K562 (cell line): ENCODE measurements at places on chromosomes 3 and 15. TPM values are rescaled to one million over a fixed set of nuclear protein-coding genes. Genes with fewer than 3 reads are reported as not detected.
A peak's percentile ranks its signal among the peaks of the same experiment; 100 is the strongest.

- DNase-seq: no peak
Observed at GRCh38 chr3:29079358-29079757, 201.5 kb upstream of the RBMS3 start.

GRCh38 chr3:112011376-112011940, 12.7 kb downstream of the TAGLN3 start:
- DNase-seq: no peak

DNA sequence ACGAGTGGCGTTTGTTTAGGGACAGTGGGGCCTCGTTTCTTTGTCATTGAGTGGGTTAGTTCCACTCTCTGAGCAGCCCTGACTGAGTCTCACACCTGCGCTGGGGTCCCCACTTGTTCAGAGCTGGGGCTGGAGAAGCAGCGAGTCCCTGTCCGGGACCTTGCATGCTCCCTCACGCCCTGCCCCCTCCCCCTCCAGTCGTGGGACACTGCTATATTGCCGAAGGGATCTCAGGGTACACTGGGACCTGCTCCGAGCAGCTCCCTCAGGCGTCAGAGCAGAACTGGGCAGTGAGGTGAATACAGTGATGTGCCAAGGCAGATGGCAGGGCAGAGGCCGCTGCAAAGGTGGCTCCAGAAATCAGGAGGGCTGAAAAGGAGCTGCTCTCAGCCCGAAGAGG, 59.9 kb upstream of the KLF13 start:
- DNase-seq: no peak

DNA sequence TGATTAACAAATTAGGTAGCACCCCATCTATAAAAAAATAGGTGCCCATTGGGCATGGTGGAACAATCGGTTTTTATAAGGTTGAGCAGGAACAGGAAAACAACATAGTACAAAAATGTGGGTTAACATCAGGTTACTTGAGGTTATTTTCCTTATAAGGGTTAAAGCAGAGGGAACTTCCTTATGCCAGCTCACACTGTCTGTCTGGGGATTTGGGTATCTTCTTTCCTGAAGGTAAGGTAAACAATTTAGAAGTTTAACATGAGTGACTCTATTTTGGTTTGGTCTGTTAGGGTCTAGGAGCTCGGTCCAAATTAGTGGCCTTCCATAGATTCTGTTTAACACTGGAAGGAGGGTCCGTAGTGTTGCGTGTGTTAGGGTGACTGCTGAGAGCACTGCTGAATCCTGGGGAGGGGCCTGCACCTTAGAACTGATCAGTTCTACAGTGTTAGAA, 14.7 kb downstream of the CHD2 start:
- DNase-seq: no peak

- DNase-seq: no peak
Observed at GRCh38 chr15:63939531-63940130, 105.9 kb upstream of the HERC1 start.

DNA sequence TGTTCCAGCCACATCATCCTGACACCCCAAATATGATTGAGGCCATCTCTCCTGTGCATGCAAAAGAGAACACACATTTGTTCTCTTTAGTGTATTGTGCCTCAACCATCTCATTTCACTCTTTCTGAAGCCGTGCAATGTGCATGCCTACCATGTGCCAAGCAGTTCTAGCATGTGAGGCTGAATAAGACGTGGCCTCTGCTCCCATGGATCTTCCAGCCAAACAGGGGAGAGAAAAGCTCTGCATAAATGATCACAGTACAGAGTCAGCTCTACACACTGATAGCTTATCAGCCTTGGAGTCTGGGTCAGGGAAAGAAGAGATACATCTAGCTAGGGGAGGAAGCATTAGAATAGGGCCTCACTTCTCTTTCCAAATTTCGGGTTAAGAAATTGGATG, 48.2 kb upstream of the ATG7 start:
- DNase-seq: no peak

DNA sequence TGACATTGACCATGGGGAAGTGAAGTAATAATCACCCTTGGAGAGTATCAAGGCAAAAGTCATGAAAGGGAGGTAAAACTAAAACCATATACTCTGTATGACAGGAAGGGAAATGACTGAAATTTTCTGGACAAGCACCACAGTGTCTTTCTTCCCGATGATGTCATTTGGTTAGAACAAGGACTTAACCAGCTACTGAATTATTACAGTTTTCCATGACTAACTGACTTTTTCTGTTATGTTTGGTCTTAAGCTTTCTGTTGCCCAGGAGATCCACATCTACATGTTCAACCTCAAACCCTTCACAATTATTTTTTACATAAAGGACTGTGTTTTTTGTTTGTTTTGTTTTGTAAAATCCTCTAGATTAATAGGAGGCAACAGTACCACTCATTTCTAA, 191.9 kb upstream of the IL12A start:
- DNase-seq: no peak

- DNase-seq: peak; percentile 21
Observed at GRCh38 chr3:153290268-153291015, 128.4 kb downstream of the RAP2B start.

Gene KLHL6
- 1.4 and 2.1 TPM in 2 replicates for total RNA-seq

Gene NLGN1
- not detected in 2 replicates for total RNA-seq

Gene KIF15
- total RNA-seq: 24.5 and 25.8 TPM in 2 replicates

Gene ZNF774
- 1.2 and 3.0 TPM in 2 replicates for total RNA-seq
